Activated CD8-positive, alpha-beta memory T cell treated with anti-CD3 and anti-CD28 coated beads for 1 hour (primary cell): ENCODE measurements at places on chromosomes 4 and X.

GRCh38 chr4:139209470-139210063 lies 32.5 kb upstream of the ELF2 start:
- no peak for DNase-seq

DNA sequence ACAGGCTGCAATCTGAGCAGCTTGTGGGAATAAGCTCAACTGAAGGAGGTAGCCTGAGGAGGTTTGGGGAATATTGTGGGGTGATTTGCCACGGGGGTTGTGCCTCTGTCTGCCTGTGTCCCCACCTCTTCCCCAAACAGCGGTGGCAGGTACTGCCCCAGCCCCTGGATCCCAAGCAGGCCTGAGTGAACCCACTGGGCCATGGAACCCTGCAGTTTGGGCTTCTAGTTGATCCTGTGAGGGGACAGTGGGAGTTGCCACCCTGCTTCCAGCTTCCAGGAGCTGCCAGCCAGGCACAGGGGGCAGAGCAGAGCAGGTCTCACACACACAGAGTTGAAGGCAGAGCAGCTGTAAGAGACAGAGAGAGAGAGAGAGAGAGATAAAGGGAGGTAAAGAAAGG lies 97.4 kb downstream of the PJA1 start:
- no peak for DNase-seq

- no peak for DNase-seq
These were observed 82.9 kb upstream of the NHS start for GRCh38 chrX:17292111-17292527.

- DNase-seq: no peak
These were observed 8.4 kb upstream of the SH3RF1 start for GRCh38 chr4:169279108-169279507.

DNA sequence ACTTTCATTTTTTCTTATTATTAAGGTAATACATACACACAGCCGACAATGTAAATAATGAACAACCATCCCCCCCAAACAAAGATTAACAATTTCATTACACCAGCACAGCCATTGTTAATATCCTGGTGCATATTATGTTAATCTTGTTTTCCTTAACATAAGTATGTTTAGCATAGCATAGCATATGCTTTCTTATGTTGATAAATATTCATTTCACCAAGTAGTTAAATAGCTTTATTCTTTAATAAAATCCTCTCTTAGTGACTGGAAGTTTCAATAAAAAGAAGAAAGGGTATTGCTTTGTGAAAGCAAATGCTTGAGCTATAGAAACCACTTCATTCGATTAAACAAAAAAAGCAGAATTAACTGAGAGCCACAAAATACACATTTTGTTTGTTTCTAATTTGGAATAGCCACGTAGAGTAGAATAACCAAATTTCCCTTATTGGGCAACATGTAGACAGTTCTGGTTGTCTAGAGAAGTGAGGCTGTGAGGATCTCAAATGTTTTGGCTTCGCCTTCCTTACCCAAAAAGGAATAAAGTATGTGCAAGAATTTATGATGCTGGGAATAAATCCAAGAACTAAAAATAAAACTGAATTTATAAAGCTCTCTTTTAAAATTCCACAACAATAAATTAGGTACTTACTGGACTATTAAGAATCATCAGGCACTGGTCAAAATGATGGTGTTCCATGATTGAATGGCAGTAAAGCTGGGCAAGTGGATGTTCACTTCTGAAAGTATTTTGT lies 118.0 kb downstream of the PDE5A start:
- no peak for DNase-seq

- no peak for DNase-seq
These were observed 1.1 kb upstream of the CUL4B start for GRCh38 chrX:120561634-120562568.
